Ammon's horn (tissue), 1 donor: ENCODE measurements at places on chromosomes 1 and 21.
A peak's percentile ranks its signal among the peaks of the same experiment; 100 is the strongest.

DNA sequence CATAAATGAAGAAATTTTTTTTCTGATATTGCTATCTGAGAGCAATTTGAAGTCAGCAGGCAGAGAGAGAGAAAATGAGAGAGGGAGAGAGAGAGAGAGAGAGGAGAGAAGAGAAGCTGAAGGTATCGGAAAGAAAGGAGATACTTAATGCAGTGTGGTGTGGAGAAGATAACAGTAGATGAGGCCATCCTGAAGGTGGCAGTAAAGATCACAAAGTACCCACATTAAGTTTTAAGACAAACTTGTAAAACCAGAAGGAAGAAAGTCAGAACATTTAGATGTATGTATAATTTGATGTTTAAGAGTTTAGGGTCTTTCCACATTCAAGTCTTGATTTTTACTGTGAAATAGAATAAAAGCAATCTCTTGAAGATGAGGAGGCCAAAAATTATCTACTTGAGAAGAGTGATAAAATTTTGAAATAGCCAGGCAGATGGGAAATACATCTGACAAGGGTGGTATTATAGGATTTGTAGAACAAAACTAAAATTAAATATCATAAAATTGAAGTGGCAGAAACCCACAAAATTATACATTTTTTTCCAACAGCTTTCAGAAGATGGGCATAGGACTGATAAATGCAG, 1753.4 kb downstream of the MRPL39 start:
- DNase-seq = peak; percentile 80

- DNase-seq = peak; percentile 46
Measured at GRCh38 chr1:100622037-100622436, 84.1 kb downstream of the GPR88 start.

GRCh38 chr1:207941665-207942064, 30.7 kb upstream of the CD34 start:
- peak; percentile 83 for DNase-seq

DNA sequence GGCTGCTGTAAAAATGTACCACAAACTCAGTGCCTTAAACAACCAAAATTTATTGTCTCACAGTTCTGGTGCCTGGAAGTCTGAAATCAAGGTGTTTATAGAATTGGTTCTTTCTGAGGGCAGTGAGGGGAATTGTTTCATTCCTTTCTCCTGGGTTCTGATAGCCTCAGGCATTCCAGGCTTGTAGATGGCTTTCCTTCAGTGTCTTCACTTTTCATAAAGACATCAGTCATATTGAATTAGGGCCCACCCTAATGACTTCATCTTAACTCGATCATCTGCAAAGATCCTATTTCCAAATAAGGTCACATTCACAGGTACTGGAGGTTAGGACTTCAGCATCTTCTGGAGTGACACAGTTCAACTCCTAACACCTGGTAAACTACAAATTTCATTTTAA, 15.0 kb downstream of the CDKN2C start:
- DNase-seq = no peak

DNA sequence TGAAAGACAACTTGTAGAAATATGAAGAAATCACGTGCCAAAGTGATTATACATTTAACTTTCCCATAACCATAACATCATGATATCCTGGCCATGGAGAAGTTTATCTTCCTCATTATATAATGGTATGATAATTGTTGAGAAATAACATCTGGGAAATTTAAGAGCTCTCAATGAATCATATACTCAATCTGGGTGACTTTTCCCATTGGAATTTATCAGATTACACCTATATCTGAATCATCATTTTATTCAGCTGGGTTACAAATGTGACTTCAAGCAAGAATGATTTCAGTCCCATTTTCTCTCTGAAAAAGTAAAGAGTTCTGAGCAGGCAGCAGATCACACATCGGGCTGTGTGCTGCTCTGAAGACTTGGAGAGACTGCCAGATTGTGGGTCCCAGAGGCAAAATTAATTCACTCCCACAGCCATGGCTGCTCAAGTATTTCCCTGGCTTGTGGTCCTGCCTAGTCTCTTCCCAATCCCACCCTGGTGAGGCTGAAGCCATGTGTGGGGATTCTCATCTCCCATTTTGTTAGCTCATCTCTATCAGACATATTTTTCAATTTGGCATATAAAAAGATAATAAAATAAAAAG, 278.0 kb downstream of the MRPL39 start:
- no peak for DNase-seq

DNA sequence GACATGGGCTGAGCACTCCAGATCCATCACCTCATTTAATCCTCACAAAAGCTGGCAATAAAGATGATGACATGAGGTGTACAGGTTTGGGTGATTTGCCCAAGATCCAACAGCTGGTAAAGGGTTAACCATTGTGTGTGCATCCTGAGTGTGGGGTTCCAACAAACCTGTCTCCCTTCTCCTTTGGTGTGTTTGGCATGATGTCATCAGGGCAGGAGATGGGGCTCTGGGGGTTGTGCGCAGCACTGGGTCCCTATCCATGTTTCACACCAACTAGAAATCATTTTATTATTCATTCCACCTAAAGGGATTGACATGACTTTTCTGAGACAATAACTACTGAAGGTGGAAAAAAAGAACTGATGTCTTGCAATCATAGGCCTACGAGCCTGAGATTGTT, 452.5 kb downstream of the SIPA1L2 start:
- no peak for DNase-seq

GRCh38 chr1:113835686-113836290, 23.5 kb upstream of the RSBN1 start:
- DNase-seq = peak; percentile 50

DNA sequence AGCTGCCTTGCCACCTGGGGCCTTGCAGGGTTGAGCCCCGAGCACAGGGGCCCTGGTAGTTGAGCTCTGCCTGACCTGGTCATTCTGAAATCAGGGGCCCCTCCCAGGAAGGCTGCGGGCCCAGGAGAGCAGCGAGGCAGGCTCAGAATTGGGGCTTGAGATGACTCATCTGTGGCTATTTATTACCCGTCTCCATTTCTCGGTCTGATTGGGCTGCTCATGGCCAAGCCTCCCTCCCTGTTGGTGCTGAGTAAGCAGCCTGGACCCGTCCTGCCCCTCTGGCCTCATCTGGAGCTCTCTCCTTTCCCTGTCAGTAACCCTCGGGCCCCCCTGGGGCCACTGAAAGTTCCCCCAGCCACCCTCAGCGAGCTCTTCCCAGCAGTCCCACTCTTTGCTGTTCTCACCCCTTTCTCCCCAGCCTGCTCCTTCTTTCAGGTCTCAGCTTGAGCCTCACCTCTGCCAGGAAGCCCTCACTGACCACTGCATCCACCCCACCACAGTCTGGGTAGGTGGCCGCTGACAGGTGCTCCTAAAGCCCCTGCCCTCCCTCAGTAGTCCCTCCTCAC, 11.0 kb upstream of the TNFRSF8 start:
- DNase-seq = peak; percentile 40

GRCh38 chr1:53562291-53562980, 103.2 kb downstream of the DMRTB1 start:
- DNase-seq = no peak

- DNase-seq = peak; percentile 81
Measured at GRCh38 chr1:89547563-89548116, 23.0 kb downstream of the LRRC8B start.

- no peak for DNase-seq
Measured at GRCh38 chr1:2049718-2050431, at the start of gene PRKCZ. TSS of gene PRKCZ (plus strand) at chr1:2050411. CDS start at chr1:2050631, 220 bp downstream.

- DNase-seq = no peak
Measured at GRCh38 chr21:43864313-43864961, 586 bp upstream of the AGPAT3 start.

DNA sequence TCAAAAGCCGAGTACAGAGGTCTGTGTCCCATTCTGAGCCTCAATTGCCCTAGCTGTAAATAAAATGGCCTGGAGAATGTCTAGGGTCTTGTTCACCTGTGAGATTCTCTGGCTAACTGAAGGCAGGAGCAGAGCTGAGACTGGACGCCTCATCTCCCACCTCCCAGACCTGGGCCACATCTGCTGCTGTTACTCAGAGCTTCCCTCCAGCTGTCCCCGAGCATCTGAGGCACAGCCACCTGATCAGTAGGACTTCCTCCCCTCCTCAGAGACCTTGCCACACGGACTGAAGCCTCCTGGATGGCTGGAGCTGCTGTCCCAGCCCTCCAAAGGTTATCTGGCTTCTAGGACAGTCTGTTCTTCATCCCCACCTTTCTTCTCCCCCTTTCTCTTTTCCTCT, 62.4 kb downstream of the TMEM53 start:
- DNase-seq = no peak

- DNase-seq = no peak
Measured at GRCh38 chr1:89425056-89425455, 61.2 kb downstream of the GBP6 start.

DNA sequence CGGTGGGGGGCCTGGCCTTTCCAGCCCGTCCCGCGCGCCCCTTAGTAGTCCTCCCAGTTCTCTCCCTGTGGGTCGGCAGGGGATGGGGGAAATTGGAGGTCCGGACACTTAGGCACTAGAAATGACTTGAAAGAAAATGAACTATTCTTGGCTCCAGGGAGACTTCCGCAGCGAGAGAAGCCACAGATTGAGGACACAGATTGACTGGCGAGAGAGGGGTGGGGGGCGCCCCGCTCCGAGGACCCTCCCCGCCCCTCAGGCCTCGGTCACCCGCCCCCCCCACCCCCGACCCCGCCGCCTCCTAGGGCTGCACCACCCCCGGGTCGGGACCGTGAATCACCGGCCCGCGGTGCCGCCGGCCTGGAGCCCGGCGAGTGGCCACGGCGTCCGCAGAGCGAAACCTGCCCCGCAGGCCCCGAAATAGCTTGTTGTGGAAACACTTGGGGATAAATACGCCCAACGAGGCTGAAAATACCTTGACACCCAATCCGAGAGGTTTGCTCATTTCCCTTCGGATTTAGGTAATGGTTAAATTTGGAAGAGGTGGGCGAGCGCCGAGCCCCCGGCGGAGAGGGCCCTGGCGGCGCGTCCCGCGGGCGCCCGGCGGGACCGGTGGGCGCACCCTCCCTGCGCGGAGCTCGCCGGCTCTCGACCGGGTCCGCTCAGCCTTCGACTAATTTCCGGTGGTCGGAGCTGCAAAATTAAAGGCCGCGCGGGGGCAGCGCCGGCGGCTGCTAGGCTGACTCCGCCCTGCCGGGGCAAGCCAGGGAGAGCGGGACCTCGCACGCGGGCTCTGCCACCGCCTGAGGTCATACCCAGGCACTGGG, at the start of gene GFI1:
TSS of gene GFI1 (minus strand) at position 675 of the 827 bp plus-strand sequence. CDS start 3,438 bp downstream, outside the sequence.
- no peak for DNase-seq

DNA sequence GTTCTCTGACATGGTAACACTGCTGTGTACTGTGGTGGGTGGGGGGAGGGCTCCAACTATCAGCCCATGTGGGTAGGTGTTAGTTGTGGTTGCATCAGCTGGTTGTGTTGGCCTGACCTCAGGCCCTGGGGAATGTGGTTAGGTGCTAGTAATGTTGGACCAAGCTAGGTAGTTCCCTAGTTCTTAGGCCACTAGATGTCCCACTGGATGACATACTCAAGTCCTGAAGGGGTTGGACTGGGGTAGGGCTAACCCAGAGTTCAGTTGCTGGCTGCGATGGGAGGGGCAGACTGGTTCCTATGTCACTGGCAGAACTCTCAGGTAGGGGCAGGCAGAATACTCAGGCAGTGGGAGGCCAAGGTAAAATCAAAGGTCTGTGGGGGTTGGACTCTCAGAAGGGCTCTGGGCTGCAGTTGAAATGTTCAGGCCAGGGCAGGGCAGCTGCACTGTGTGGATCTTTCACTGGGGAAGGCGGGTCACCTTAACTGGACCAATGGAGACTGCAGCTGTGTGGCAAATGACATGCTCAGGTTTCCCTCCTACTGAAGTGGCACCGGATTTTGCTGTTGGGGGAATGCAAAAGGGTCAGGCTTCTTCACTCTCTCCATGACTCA, 870.7 kb downstream of the LRRIQ3 start:
- no peak for DNase-seq

DNA sequence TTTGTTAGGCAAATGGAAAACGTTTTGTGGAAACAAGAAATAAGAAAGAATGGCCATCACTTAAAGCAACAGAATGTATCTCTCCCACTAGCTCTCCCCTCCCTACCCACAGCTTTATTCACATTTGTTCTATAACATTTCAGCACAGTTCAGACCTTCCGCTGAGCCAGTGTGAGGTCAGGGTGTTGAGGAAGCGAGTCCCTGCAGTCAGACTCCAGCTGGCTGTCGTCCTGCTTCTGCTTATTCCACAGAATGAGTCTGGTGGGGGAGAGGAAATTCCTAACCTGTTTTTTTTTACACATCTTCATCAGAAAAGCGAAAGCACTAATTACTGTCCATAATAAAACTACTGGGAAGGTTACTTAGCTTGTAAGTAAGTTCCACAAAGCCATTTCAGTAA, 39.0 kb downstream of the MRPL39 start:
- DNase-seq = peak; percentile 51

DNA sequence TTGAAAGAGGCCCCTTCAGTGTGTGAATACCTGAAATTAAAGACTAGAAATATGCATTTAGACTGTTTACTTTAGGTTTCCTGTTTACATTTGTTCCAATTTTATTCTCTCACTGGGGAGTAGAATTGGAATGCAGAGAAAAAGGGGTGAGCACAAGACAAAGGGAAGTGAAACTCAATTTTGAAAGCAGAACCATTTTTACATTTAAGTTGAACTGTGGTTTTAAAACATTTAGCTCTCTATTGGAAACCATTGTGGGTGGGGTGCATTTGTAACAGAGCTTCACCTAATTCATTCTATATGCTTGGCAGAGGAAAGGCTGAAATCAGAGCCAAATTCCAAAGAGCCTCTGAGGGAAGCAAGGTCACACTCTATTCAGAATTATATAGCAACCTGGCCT, 235.3 kb upstream of the C1orf105 start:
- no peak for DNase-seq

DNA sequence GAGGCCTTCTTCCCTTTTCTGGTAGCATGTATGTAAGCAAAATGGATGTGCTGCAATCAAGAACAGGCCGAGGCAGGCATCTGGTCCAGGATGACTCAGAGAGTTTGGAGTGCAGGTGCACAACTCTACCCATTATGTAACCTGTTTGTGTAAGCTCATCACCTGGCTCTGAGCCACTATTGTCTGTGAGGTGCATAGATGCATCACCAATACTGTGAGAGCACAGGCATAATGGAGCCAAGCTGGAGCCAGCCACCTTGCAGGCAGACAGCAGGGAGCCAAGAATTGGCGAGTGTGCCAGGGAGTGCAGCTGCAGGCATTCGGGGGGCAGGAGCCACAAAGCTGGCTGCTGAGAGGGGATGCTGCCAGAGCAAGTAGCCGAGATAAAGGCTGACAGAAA, 549.9 kb upstream of the RGS18 start:
- DNase-seq = peak; percentile 17
